Natural killer cell (primary cell): ENCODE measurements at places on chromosomes 2 and 18. TPM values are rescaled to one million over a fixed set of nuclear protein-coding genes. Genes with fewer than 3 reads are reported as not detected.

GRCh38 chr18:903701-904100 is 970 bp upstream of the ADCYAP1 start:
- DNase-seq = peak; percentile 29

GRCh38 chr2:172953411-172953810 is 122.2 kb upstream of the MAP3K20 start:
- DNase-seq = no peak

DNA sequence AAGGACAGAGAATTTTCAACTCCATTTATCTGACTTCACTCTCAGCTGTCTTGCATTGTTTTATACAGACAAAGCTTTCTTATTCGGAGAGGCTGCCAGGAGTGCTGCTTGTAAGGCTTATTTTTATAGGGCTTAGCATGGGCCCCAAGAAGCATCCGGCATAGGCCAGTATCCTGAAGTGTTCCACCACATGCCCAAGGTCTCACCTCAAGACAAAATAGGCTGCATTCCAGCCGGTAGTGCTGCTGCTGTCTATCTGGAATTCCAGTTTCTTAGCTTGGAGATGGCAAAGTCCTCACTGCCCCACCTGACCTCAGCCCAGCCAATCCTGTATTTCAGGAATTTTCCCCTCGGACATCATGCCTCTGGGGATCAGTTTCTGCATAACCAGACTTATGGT is 47.6 kb upstream of the MCFD2 start:
- DNase-seq = no peak

DNA sequence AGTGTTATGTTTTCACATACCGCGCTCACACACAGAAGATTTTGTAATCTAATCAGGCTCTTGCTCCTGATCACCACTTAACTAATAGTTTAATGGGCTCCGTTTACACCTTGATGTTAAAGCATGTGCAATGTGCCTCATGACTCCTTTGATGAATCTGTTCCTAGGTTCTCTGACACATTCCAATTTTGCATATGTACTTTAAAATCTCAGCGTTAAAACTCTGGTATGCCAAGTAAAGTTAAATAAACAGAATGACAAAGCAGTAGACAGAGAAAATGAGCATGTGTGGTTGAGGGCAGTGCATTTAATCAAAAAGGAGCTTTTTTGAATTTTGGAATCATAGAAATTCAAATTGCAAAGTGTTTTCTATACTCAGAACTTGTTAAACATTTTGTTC is 96.4 kb downstream of the TCF4 start:
- no peak for DNase-seq

The SLC40A1 gene
- total RNA-seq = 5.2 TPM

DNA sequence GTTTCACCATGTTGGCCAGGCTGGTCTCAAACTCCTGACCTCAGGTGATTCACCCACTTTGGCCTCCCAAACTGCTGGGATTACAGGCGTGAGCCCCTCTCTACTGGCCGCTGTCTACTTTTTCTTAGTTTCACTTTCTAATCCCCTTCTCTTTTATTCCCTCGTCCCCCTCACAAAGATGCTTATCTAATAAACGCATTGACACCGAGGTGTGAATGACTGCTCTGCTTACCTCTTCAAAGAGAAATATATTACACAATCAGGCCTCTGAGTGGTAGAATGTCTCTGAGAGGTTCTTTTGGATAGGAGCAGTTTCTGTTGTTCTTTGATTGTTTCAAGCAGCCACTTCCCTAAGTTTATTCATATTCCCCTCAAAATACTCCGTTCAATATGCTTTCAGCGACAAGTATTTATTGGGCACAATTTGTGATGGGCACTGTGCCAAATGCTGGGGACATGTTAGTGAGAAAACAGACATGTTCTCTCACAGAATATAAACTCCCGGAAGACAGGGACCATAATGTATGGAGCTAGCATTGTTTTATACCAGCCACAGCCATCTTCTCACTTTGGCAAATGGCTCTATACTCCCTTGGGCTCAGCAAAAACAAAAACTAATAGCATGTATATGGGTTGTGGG is 34.7 kb upstream of the RAPH1 start:
- DNase-seq = no peak

The COPS7B gene
- 59.9 TPM for total RNA-seq

- no peak for DNase-seq
Measured at GRCh38 chr2:240782221-240782885, 37.7 kb downstream of the KIF1A start.

DNA sequence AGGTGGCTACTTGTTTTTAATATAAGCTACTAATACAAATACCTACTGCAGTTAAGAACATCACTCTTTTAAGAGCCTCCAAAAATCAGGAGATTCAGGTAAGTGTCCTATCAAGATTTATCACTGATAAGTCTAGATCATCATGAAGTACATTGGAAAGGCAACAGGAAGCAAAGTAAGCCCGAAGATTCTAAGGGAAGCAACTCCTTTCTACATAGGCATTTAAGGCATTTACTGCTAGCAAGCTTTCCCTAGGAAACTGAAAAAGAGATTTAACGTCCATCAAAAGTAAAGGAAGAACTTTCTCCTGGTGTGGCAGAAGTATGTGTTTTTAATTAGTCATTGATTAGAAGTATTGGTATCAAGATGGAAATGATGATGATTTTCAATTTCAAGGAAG is 3.7 kb downstream of the STK17B start:
- no peak for DNase-seq

The ANKRD36C gene
- 91.5 TPM for total RNA-seq

The CXCR1 gene
- total RNA-seq = 9.1 TPM

DNA sequence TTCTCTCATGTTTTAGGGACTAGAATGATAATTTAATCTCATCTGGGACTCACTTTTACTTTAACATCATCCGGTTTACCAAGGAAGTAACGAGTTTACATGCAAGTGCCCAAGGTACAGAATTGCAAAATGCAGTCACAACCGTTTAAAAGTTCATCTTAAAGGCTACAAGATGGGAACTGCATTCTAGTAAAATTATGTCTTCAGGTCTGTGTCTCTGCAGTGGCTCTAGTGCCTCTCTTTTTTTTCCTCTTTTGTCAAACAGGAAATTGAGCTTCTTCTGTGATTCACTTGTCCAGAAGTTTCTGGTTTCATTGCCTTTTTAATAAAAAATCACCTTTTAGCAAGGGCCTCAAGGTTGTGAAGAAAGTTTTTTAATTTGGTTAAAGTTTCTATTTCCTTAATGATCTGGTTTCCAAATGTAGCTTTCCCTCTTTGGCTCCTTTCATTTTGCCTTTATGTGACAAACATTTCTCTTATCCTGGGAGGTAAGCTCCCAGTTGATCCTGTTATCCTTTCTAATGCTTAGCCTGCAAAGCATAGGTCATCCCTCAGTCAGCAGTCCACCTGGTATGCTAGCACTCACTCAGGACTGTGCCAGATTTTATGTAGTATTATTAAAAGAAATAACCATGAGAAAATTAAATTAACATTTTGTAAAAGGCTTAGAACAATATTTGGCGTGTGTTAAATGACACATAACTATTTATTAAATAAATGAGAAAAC is 2.4 kb downstream of the GLS start:
- DNase-seq = no peak

- DNase-seq = no peak
Measured at GRCh38 chr2:75221862-75222261, 22.5 kb upstream of the TACR1 start.

DNA sequence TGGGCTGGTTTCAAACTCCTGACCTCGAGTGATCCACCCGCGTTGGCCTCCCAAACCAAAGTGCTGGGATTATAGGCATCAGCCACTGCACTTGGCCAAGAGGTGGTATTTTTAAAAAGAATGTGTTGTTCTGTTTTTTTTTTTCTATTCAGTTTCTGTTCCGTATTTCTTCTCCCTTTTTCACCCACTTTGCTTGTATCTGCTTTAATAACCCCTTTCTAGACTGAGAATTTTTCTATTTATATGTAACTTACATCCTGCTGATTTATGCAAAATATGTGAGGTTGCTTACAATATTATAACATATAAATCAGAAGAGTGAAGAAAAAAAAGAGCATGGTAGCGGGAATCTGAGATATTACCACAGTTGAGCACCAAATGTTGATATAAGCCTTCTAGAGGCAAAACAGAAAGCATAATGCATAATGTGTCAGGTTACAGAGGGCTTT is 17.2 kb upstream of the LYPD6B start:
- no peak for DNase-seq

The SLC5A7 gene
- not detected for total RNA-seq

The SP140L gene
- total RNA-seq = 92.6 TPM

The ALPG gene
- total RNA-seq = not detected

The MAP3K20 gene
- total RNA-seq = 1.6 TPM

DNA sequence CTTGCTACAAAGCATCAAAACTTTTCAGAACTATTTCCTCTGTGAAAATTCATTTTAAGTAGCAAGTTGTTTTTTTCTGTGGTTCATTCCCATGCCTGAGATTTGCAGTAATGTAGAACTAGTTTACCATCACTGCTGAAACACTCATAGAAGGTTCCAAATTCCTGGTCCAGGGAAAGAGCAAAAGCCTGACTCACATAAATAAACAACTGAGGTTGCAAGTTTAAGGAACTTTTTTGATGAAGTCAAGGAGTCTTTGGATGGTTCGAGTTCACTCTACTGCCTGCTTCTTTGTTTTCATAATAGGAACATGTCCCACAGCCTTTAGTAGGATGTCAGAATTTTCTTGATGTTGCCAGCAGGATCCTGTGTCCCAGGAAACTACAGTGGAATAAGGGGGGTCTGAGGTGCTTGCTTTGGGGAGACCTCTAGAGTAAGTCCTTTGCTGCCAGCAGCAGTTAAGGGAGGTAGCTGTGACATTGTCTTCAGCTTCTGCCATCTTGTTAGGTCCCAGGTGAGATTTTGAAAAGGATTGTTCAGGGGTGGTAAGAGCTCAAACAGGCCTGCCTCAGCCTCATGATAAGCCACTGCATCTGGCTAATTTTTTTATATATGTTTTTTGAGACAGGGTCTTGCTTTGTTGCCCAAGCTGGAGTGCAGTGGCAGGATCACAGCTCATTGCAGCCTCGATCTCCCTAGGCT is 43.9 kb downstream of the ACSL3 start:
- no peak for DNase-seq

GRCh38 chr18:55419947-55420664 is 167.9 kb downstream of the TCF4 start:
- no peak for DNase-seq

The SNORC gene
- 0.47 TPM for total RNA-seq

The GALNT3 gene
- total RNA-seq = 42.9 TPM
